ENCODE measurements at places on chromosomes 11 and 22.

- DNase-seq, result peak; percentile 8
Observed at GRCh38 chr11:31060880-31061279, 308.7 kb downstream of the DCDC1 start.

GRCh38 chr22:31474743-31475142 is 14.9 kb downstream of the EIF4ENIF1 start:
- DNase-seq, result peak; percentile 98

DNA sequence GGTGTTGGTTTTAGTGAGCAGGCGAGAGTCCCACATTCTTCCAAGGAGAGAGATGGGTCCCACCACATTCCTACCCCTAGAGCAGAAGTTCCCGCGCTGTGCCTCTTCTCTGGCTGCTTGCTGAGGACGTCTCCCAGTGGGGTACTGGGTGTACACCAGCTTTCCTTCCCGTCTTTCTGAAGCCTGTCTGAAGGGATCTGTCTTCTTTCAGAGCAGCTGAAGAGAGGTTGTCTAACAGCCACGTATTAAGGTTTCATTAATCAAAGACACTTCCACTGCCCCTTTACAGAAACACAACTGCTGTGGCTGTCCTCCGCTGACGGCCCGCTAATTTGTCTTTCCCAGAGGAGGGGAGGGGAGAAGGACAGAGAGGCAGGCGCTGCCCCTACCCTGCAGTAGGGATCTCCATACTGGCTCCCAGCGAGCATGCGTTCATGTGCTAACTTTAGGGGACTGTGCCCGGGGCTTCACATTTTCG is 56.0 kb downstream of the ZBTB16 start:
- DNase-seq, result no peak

- no peak for DNase-seq
Observed at GRCh38 chr11:77409046-77409445, 64.8 kb downstream of the PAK1 start.

DNA sequence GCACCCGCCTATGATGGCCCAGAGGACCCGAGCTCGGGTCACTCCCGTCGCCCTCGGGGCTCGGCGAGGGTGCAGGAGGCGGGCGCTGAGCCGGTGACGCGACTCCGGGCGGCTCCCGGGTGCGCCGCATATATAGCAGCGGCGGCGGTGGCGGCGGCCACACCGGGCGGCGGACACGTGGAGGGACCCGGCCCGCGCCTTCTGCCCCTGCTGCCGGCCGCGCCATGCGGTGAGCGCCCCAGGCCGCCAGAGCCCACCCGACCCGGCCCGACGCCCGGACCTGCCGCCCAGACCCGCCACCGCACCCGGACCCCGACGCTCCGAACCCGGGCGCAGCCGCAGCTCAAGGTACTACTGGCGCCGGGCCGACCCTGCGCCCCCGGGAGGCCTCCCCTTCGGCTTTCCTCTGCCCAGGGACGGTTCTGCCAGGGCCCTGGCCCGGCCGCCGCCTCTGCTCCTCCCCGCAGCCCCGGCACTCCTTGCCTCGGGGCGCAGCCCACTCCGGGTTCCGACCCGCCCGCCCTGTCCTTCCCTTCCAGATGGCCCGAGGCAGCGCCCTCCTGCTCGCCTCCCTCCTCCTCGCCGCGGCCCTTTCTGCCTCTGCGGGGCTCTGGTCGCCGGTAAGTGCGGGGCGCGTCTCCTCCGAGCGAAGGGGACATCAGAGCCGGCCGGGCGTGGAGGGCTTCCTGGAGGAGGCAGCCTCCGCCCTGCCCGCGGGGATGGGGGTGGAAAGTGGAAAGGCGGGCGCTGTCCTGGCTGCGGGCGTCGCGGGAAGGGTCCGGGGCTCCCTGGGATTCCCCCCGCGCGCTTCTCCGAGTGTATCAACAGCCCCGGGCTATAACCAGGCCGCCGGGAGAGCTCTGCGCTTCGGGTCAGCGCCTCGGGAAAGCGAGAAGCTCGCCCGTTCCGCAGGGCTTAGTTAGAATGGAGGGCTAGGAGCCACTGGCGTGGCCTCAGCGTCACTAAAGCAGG is at the start of gene GAL:
TSS of gene GAL (plus strand) at position 160 of the 972 bp plus-strand sequence. CDS start at position 540, 380 bp downstream.
- DNase-seq, result no peak

DNA sequence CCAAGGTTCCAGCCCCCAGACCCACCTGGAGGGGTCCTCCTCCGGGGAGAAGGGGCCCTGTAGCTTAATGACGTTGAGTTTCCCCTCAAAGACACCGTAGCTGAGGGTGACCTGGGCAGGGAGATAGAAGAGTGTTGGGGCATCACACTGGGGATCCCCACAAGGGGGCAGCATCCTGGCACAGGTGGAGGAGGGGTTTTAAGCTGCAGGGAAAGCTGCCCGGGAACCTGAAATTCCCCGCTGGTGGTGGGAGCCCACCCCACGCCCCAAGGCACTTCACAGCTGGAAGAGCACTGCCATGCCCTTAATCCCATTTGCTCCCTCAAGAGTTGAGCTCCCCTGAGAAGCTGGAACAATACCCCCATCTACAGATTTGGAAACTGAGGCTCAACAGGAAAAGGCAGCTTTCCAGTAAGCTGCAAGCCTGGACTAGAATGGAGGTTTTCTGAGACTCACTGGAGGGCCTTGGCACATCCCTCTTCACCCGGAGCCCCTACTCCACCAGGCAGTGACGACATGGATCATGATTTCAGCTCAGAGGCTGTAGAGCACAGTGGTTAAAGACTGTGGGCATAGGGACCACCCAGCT is 13.7 kb downstream of the MFNG start:
- peak; percentile 52 for DNase-seq

DNA sequence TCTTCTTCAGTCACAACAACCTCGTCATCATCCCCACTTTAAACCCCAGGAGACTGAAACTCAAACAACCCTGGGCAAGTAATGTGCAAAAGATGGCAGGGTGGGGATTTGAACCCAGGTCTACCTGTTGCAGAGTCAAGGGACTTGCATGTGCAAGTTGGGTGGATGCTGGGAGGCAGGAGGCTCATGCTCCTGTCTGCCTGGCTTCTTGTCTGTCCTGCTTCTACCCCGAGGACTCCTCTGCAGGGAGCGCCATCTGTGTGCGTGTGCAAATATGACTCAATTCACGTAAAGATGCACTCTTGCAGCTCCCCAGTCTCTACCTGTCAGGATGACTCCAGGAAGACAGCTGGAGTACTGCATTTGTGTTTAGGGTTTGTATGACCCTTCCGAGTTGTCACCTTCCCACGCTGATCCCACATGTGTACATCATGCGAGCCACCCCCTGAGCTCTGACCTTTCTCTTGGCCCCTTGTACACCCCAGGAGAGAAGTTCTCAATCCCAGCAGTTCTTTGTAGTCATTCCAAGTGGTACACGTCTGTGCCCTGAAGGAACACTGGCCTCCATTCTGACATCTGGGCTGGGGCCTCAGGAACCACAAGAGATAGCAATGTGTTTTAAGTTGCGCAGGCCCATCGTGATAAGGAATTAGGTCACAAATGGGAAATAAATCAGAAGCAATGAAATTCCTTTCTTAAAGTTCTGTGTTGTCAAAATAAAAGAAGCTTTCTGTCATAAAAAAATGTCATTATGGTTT is 95.7 kb downstream of the CWC15 start:
- DNase-seq, result peak; percentile 69

GRCh38 chr22:22194931-22195264 is 49.7 kb upstream of the VPREB1 start:
- DNase-seq, result no peak

- no peak for DNase-seq
Observed at GRCh38 chr11:69360606-69361005, 66.7 kb downstream of the MYEOV start.

GRCh38 chr11:72406540-72407527 is 27.5 kb downstream of the CLPB start:
- peak; percentile 11 for DNase-seq

- no peak for DNase-seq
Observed at GRCh38 chr11:118054712-118055640, 21.9 kb upstream of the TMPRSS4 start.

DNA sequence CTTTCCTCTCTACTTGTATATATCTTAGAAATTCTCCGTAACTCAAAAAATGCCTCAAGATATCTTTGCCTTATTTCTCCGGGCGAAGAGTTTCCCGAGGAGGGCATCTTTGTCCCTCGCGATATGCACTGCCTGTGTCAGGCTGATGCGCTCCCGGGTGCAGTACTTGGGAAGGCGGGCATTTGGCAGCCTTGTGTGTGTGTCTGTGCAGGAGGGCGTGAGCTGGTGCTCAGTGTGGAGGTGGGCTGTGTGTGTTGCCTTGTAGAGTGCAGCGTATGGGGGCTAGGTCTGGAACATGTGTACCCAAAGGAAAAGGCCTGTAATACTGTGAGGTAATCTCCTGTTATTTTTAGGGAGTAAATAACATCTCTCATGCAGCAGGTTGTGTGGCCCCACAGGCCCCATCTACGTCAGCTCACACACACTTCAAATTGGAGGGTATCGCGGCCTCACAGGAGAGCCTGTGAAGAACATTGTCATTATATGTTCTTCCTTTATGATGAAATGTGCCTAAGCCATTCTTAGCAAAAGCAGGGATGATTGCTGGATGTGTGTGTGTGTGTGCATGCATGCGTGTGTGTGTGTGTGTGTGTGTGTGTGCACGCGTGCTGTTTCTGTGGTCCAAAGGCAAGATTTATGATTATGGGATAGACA is 77.5 kb downstream of the KCNJ1 start:
- no peak for DNase-seq

DNA sequence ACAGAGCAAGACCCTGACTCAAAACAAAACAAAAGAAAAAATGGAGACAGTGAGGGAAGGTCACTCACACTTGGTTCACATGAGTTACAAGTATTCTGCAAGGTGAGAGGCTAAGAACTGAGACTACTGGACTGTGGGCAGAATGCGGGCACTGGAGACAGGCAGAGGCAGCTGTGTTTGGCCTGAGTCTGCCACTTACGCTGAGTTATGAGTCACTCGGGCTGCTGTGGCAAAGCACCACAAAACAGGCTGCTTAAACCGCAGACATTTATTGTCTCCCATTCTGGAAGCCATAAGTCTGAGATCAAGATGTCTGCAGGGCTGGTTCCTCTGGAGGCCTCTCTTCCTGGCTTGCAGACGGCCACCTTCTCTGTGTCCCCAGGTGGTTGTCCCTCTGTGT is 122.8 kb downstream of the SHANK2 start:
- DNase-seq, result no peak

DNA sequence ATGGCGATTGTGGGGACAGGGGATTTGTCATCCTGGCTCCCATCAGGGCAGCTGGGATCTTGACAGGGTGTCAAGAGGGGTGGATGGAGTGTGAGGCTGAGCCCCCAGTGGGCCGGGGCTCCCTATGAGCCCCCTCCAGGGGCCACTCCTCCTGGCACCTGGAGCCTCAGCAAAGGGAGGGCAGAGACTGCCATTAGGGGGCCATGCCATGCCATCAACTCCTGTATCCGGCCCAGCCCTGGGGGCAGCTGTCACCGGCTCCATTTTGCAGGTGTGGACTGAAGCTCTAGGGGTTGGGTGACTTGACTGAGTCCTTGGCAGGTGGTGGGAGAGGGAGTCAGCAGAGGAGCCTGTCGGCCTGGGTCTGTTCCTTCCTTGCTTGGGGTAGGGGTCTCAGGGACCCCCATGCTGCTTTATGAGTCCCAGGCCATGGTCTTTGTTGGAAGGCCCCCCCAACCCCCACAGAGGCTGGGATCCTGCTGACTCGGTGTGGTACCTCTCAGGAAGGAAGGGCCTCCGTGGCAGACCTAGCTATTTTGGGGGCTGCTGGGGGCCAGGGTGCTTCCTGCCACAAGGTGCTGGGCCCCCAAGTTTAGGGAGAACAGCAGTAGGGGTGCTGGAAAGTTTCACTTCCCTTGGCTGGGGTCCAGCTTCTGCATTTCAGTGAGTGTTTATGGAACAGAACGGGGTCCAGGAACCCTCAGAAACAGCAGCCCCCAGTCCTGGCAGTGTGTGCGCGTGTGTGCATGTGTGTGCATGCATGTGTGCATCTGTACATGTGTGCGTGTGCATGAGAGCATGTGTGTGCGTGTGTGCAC is 1.5 kb downstream of the ACY3 start:
- DNase-seq, result no peak

GRCh38 chr11:61754534-61755482 is 2.4 kb downstream of the MYRF start:
- peak; percentile 88 for DNase-seq

DNA sequence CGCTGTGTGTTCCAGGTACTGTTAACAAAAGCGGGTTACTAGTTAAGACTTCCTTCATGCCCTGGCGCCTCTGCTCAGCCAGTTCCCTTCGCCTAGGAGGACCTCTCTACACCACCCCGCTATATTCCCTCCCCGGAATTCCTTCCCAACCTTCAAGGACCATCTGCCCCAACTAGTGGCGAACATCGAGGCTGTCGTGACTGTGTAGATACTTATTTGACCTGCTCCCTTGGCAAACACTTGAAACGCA is 450 bp upstream of the BCL2L13 start:
- DNase-seq, result no peak

DNA sequence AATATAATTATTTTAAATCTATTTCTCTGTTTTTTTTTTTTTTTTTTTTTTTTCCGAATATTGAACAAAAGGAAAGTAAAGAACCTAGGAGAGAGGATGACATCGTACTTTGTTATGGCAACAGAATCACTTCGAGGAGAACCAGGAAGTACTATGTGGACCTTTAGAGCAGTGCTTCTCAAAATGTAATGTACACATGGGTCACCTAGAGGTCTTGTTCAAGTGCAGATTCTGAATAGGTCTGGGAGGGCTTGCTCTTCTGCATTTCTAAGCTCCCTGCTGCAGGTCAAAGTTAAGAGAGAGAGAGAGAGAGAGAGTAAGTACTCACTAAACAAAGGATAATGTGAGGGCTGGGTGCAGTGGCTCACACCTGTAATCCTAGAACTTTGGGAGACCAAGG is 419.5 kb upstream of the TENM4 start:
- DNase-seq, result no peak

- no peak for DNase-seq
Observed at GRCh38 chr11:32421992-32422391, 13.3 kb downstream of the WT1 start.

GRCh38 chr11:69541501-69542313 is 60.2 kb downstream of the LINC01488 start:
- DNase-seq, result no peak

DNA sequence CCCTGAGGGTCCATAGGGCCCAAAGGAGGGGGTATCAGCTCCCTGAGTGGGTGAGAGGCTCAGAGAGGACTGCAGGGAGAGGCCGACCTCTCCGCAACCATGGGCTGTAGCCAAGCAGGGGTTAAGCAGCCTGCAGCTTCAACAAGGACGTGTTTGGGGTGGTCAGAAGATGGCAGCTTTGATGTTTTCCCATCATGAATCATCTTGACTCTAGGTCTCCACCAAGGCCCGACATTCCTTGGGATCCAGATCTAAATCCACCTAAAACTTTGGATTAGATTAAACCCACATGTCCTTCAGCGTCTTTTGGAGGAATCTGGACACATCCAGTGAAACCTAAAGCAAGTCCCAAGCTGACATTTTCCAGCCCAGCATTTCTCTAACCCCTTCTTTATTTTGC is 19.8 kb downstream of the FBLN1 start:
- no peak for DNase-seq

- no peak for DNase-seq
Observed at GRCh38 chr11:3155216-3155615, 9.9 kb downstream of the OSBPL5 start.

DNA sequence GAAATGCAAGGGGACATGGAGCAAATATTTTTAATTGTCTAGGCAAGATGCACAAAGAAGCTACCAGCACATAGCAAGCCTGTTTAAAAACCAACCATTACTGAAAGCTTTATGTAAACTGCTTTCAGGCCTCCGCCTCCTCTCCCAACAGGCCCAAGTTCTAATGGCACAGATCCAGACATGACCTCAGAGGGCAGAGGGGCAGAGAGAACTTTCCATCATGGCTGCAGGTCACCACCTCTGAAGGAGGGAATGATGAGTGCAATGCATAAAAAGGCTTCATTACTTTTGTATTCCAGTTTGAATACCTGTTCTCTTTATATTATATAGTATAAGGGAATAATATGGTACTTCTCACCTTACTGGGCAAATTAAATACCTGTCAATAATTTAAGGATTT is 15.2 kb downstream of the DDX17 start:
- peak; percentile 94 for DNase-seq

Data from choroid plexus epithelial cell (primary cell).